ENCODE measurements at places on chromosomes 6 and 20.

GRCh38 chr6:26300828-26301227, 64.2 kb upstream of the BTN3A2 start:
- no peak for DNase-seq

GRCh38 chr6:157667211-157668008, 155.6 kb upstream of the SNX9 start:
- no peak for DNase-seq

DNA sequence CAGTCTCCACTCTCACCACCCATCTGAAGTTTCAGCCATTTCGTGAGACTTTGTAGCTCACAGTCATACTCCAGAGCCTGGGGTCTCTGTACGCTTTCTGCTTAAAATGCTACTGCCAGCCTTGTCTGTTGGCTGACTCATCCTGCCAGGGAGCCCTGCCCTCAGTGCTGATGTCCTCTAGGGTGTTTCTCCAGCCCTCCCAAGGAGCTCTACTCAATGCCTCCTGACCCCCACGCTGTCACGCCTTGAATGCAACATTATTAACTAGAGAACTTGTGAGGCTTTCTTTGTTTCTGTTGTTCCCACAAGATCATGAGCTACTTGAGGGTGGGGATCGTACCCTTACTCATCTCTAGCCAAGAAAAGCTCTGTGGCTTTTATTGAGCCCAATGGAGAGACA, 20.1 kb downstream of the KIF16B start:
- no peak for DNase-seq

DNA sequence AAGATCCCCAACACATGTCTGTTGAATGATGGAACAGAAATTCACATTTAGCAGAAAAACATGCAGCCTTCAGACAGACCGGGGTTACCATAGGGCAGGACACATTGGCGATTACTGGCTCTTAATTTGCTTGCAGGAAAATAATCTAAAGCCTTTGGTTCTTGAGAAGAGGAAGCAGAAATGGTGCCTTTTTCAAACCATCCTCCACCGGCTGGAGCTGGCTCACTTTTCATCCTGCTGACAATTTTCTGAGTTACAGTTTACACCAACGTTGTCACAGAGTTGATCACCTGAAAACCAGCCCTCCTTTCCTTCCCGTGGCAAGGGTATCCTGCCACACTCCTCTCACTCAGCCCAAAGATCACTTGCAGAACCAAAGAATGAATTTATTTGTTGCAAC, 32.6 kb downstream of the SF3B5 start:
- DNase-seq, result no peak

DNA sequence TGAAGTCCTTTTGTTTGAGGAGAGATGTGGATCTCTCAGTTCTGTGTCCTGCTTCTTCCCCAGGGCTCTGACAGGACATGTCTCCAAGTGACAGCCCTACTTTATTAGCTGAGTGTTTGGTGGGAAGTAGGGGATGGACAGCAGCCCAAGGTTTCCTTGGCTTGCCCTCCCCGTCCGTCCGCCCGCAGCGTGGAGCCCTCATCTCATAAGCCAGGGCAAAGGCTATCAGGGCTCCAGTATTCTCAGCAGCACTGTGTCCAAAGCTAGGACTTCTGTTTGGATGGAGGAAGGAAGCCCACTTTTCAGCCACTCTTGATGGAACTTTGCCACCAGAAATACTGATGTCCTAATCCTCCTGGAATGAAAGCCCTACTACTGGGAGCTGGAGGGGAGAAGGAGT, 13.6 kb downstream of the CDC5L start:
- DNase-seq, result no peak

GRCh38 chr6:26064619-26065257, 22.5 kb upstream of the HFE start:
- no peak for DNase-seq

GRCh38 chr6:168032005-168032760, 34.7 kb downstream of the KIF25 start:
- no peak for DNase-seq

GRCh38 chr6:26032340-26033084, 54.7 kb upstream of the HFE start:
- DNase-seq, result peak; percentile 63

DNA sequence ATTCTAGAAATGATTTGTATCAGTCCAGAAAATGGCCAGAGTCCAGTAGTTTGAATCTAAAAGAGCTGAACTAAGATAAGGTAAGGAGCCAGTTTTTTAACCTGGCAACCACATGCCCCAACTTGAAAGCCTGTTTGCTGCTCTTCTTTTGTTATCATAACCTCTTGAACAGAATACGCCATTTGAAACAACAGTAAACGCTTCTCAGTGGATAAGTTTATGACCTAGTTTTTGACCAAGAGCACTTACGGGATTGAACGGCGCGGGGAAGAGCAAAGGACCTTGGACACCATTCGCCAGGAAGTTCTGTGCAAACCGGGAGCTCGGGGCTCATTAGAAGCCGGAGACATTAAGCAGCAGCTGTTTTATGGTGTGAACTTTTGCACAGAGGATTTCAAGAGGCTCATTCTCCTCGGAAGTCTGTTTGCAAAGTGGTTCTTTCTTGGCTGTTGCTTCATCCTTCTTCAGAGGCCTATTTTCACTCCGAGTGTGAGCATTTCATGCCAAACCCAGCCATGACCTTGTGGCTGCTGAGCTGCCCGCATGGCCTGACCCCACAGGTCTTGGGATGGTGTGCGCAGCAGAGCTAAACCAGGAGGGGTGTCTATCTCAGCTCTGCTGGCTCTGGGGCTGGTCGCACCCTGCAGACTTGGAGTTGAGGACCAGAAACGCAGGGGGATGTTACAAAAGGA, 215.1 kb downstream of the SOX4 start:
- DNase-seq, result peak; percentile 29

- DNase-seq, result no peak
These were observed 646.3 kb downstream of the UTRN start for GRCh38 chr6:144931172-144932035.

- no peak for DNase-seq
These were observed 19.9 kb upstream of the BPIFA2 start for GRCh38 chr20:33148040-33148439.

- no peak for DNase-seq
These were observed 338.6 kb downstream of the COL12A1 start for GRCh38 chr6:74867291-74867690.

DNA sequence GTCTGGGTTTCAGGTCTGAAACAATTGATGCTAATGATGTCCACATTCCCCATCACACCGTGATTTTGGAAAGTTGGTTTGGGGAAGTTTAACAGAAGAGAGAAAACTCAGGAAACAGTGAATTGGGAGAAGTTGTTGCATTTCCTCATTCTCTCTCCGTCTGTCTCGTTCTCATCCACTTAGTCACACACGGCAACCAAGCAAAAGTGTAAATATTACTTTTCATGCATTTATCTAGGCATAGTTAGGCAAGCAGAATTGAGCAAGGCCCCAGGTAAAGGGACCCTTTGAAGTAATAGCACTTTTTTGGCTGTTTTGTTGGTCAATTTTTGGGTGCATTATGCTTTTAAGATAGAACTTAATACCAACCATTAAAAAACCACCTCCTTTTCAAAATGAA, 137.0 kb upstream of the SULF2 start:
- no peak for DNase-seq

DNA sequence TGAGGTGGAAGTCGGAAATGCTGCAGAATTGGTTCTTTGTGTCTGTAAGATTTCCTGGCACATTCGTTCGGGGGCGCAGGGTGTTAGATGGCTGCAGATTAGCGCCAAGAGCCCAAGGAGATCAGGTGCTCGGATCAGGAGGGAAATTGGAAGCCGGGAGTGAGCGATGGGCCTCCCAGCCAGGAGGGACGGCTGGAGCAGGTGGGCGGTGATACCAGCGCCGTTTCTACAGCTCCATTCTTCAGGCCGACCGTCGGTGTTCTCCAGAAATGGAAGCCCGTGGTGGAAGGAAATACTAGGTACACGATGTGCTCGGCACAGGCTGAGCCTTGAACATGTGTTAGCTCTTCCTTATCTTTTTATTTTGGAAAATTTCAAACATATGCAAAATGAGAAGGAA, 6.5 kb downstream of the SIRPA start:
- DNase-seq, result no peak

- peak; percentile 45 for DNase-seq
These were observed 32.9 kb downstream of the PMEPA1 start for GRCh38 chr20:57676589-57677583.

- no peak for DNase-seq
These were observed 122.4 kb downstream of the TCP11 start for GRCh38 chr6:35018746-35019145.

GRCh38 chr6:13760307-13761304, 49.0 kb upstream of the RANBP9 start:
- DNase-seq, result no peak

DNA sequence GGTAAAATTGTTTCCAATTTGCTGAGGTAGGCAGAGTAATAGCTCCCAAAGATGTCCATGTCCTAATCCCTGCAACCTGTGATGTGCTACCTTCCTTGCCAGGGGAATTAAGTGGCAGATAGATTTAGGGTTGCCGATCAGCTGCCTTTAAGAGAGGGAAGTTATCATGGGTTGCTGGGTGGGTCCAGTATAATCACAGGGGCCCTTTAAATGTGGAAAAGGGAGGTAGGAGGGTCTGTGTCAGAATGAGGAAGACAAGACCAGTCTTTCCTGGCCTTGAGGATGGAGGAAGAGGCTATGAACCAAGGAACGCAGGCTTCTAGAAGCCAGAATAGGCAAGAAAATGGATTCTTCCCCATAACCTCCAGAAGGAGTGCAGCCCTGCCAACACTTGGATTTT, 50.7 kb downstream of the CTCFL start:
- no peak for DNase-seq

GRCh38 chr6:98525860-98526259, 308.5 kb upstream of the POU3F2 start:
- DNase-seq, result no peak

Measured in right cardiac atrium (tissue), 5 donors.